Stimulated activated CD8-positive, alpha-beta memory T cell treated with anti-CD3 and anti-CD28 coated beads, Interleukin-4, amount 100 ng/mL, for 1 hour (primary cell): ENCODE measurements at places on chromosomes 4 and X.

- DNase-seq: no peak
These were observed 407.9 kb downstream of the HNRNPD start for GRCh38 chr4:81965911-81966310.

GRCh38 chr4:168849030-168849675 lies 160.9 kb downstream of the CBR4 start:
- DNase-seq: no peak

DNA sequence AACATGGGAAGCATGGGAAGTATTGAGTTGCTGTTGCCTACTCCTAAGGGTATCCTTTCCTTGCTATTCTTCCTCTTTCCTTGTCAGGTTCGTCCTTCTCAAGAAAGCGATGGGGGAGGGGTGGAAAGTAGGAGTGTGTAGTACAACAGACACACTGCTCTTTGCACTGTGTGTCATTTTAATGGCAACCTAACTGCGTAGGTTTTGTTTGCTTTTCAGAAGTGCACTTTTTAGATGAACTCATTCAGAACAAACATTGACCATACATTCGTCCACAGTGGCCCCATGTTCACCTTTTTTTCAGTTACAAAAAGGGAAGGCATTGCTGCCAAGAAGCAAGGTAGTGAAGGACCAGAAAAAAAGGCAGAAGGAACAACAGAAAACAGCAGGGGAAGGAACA lies 10.2 kb upstream of the YIPF6 start:
- DNase-seq: no peak

- no peak for DNase-seq
These were observed 353.5 kb downstream of the ADGRL3 start for GRCh38 chr4:61553557-61554125.

DNA sequence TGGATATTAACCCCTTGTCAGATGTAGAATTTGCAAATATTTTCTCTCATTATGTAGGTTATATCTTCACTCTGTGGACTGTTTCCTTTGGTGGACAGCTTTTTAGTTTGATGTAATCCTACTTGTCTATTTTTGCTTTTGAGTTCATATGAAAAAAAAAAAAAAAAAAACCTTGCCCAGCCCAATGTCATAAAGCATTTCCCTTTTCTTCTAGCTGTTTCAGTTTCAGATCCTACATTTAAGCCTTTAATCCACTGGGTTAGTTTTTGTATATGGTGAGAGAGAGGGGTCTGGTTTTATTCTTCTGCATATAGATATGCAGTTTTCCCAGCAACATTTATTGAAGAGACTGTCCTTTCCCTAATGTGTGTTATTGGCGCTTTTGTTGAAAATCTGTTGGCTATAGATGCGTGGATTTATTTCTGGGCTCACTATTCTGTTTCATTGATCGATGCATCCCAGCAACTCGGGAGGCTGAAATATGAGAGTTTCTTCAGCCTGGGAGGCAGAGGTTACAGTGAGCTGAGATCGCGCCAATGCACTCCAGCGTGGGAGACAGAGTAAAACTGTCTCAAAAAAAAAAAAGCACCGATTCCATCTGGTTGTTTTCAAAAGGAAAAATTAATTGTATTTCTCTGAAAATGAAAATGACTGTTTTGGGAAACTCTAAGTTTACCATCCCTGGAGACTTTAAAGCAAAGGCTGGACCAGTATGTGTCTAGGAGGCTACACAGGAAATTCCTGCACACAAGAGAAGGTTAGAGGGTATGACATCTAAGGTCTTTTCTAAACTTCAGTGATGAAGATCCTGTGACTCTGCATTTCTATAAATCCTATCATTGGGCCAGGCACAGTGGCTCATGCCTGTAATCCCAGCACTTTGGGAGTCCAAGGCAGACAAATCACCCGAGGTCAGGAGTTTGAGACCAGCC lies 35.6 kb downstream of the STEEP1 start:
- no peak for DNase-seq

- no peak for DNase-seq
These were observed 29.5 kb downstream of the ASMTL start for GRCh38 chrX:1423215-1423614.

- no peak for DNase-seq
These were observed 23.7 kb upstream of the CASK start for GRCh38 chrX:41946989-41947612.

DNA sequence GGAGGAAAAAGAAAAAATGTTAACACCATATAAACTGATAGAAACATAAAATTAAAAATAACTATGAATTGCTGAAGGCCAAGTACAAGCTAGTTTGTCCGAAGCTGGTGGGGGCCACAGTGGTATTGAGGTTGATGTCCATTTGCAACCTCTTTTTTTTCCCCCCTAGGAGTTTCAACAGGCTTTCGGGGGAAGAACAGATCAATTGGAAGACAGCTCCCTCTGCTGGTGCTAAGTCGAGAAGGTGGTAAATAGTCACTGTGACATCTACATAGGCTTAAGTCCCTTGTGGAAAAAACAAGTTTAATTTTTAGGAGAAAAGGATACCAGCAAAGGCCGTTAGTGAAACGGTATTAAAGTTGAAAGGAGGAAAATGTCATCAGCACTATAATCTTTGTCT lies 115.7 kb upstream of the ZXDA start:
- DNase-seq: no peak

GRCh38 chr4:108170631-108171338 lies 2.1 kb upstream of the LEF1 start:
- DNase-seq: no peak

DNA sequence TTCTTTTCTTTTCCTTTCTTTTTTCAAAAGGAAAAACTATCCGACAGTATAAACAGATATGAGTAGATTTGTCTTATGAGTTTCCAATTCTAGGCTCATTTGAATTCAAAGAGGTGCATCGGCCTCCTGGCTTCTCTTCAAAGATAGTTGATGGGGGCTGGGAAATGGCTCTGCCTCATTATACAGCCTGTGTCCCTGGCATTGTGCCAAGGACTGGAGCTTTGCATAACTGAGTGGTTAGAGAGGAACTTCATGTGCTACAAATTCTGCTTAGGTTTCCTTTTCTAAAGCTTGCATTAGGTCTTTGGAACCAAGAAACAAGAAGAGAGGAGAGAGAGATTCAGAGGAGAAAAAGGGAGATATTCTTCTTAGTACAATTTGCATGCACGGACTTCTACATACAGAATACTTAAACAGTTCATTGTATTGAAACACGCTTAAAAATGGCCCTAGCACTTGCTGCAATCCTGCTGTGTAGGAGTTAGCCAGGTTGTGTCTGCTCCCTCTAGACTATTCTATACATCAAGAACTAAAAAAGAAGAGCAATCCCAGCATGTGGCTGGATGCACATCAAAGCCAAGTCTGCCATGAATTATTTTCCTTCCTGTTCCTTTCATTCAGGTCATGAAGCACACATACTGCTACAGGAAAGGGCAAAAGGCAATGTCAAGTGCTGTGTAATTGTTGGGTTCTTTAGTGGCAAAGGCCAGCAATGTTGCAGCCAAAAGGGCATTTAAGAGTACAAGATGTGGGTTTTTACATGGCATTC lies 70.9 kb downstream of the INTS12 start:
- DNase-seq: no peak

GRCh38 chr4:172104539-172104938 lies 291.3 kb downstream of the GALNTL6 start:
- DNase-seq: no peak

- DNase-seq: no peak
These were observed 62.7 kb downstream of the GAB1 start for GRCh38 chr4:143399113-143399949.

GRCh38 chr4:73193155-73193554 lies 65.4 kb downstream of the ANKRD17 start:
- no peak for DNase-seq

GRCh38 chr4:139808381-139808807 lies 142.8 kb downstream of the MGST2 start:
- no peak for DNase-seq

DNA sequence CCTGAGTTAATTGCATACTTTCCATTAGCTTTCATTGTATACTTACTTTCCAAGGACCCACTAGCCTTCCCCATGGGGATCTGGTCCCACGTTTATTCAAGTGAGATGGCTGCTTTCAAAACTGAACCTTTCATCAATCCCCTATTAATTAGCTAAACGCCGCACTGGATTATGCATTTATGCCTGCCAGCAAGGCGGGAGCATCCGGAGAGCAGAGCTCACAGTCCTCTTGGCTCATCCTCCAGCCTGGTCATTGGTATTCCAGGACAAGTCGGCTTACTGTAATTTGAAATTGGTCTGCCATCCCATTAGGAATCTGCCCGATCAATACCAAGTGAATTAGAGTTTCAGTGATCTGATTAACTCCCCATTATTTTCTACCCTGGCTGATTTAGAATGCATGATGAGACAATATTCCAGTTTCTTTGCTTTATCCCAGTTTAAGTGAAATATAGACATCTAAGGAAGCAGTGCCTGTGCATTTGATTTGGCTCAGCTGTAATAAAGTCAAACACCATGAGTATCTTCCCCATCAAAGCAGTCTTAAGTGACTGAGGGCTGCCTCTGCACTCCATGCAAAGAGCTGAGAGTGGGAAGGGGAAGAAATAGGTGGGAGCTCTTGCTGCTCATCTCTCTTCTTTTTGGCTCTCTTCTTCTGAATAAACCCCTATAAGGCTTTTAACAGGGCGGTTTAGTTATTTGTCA lies 411.4 kb downstream of the GPAT3 start:
- no peak for DNase-seq

- no peak for DNase-seq
These were observed 12.1 kb downstream of the NIPAL1 start for GRCh38 chr4:48028696-48029095.

GRCh38 chr4:108008721-108009120 lies 19.0 kb downstream of the HADH start:
- DNase-seq: no peak

GRCh38 chr4:120109406-120109805 lies 42.8 kb upstream of the MAD2L1 start:
- DNase-seq: no peak

DNA sequence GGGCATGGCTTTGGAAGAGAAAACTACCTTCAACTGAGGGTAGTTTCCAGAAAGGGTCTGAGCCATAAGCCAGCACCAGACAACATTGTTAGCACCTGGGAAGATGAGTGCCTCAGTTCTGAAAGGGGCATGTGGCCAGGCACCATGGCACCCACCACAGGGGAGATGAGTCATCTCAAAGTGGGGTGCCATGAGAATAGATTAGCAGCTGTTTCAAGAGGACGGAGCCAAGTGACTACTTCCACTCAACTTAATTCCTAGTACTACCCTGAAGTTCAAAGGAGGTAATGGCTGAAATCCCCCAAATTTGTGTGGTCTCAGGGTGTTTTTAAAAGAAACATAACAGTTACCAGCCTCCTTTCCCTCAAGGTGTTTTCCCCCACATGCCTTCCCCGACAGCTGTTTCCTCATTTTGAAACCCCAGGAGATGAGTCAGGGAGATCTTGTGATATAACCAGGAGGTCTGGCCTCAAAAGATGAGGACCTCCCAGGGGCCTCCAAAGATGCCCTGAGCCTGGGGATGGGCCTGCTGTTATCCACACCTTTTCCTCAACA lies 27.8 kb upstream of the FTHL17 start:
- DNase-seq: no peak

DNA sequence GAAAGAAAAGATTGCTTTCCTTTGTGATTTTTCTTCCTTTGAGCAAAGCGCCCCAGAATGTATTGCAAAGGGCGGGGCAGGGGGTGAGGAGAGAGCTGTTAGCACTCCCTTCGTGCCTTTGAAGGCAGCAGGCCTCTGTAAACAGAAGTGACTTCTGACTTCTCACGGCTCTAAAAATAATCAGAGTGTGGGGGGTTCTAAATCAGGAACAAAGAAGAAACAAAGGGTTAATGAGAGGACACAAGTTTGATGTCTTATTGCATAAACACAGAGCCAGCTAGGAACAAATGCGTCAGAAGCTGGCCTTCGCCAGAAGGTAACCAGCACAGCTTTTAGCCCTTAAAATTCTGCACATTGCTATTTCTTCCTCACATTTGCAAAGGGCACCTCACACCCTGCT lies 626.2 kb downstream of the MID1IP1 start:
- DNase-seq: no peak

DNA sequence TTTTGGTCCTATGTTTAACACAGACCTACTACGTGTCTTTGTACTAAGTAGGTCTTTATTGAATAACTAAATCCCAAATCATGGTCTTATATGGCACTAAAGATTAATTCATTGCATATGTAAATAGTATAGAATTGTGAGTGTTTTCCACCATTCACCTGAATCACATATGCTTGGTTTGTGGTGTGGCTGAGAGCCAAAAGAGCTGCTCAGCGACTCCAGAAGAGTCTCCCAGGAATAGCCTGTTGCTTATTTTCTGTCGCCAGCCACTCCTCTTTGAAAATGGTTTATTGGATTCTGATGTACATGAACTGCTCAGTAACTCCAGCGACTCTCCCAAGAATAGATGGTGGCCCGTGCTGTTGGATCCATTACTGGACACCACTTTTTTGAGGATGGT lies 184.5 kb downstream of the CLCN4 start:
- no peak for DNase-seq

GRCh38 chr4:139986689-139987501 lies 167.1 kb downstream of the MAML3 start:
- no peak for DNase-seq

- DNase-seq: no peak
These were observed 8.8 kb downstream of the PPM1K start for GRCh38 chr4:88275516-88275915.

- DNase-seq: no peak
These were observed 326.7 kb upstream of the CLNK start for GRCh38 chr4:11011249-11011648.

- no peak for DNase-seq
These were observed 613 bp downstream of the FGF13 start for GRCh38 chrX:138710866-138711341.

- DNase-seq: no peak
These were observed 140.5 kb upstream of the NUDT10 start for GRCh38 chrX:51192104-51192503.

DNA sequence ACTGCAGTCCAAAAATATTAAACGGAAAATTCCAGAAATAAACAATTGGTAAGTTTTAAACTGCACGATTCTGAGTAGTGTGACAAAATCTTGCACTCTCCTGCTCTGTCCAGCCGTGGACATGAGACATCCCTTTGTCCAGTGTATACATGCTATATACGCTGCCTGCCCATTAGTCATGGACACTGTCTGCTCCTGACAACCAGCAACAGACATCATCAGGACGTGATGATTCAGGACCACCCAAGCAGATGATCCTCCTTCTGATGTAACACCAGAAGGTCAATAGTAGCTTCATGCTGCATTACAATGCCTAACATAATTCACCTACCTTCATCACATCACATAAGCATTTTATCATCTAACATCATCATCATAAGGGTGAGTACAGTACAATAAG lies 36.3 kb downstream of the ATRX start:
- no peak for DNase-seq

DNA sequence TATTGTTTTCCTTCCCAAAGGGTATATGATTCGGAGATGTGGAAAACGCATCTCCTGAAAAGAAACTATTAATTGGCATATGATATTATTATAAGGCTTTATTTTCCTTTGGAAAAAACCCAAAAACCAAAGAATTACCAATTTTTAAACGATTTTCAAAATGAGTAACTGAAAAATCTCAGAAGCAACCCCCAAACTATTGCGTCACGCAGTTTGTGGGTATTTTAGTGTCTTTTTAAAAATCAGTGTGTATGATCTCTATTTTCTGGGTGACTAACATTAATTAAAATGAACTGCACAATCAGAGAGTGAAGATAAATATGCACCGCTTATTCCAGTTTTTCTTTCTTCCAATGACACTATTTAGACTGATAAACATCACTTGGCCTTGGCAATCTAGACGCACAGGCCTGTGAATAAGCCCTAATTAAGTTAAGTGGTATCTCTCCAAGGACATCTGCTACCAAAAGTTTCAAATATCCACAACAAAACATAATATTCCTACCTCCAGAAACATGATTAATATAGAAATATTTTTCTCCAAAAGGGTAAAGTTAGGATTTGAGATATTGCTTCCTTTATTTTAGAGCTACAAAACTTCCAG lies 511.5 kb upstream of the FAM241A start:
- DNase-seq: no peak
